Peyer's patch (tissue), 4 donors: ENCODE measurements at places on chromosomes 11 and 22.
A peak's percentile ranks its signal among the peaks of the same experiment; 100 is the strongest.

DNA sequence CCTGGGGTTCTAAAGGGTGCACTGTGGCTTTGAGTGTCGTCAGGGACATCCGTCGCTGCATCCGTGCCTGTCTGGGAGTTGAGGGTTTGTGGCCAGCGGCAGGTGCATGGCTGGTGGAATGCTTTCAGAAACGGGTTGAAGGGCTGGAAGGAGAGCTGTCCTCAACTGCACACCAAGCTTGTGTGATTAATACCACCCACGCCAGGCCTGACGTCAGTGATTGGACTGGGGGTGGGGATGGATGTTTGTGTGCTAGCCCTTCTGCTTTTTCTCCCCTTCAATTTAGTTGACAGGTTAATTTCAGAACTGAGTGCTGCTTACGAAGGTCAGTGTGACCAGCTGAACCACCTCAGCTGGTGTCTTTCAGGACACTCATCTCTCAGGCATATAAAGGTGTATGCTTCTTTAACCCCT, 3.2 kb upstream of the GAB2 start:
- DNase-seq: peak; percentile 89

GRCh38 chr11:127027789-127028188, 27.2 kb upstream of the KIRREL3 start:
- DNase-seq: no peak

GRCh38 chr11:120151536-120151935, 13.6 kb upstream of the TRIM29 start:
- no peak for DNase-seq

DNA sequence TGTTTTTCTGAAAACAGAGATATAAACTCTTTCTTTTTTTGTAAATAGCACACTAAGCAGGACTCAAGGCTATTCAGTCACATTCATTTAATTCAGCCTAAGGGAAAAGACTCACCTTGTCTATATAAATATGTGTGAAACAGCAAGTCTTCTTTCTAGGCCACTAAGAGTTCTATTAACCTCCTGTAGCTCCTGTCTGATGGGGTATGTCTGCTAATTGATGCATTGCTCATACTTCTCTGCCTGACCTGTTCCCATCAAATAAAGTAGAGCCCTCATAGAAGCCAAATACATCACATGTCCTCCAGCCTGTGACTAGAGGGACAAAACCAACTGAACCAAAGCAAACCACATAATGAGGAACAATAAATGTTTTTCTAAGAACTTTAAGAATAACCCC, 68.2 kb downstream of the MSANTD4 start:
- no peak for DNase-seq

- no peak for DNase-seq
Observed at GRCh38 chr11:12122083-12122482, 11.7 kb downstream of the MICAL2 start.

GRCh38 chr11:76799066-76799804, 16.1 kb downstream of the TSKU start:
- peak; percentile 91 for DNase-seq

- no peak for DNase-seq
Observed at GRCh38 chr11:116409238-116409637, 363.5 kb downstream of the BUD13 start.

DNA sequence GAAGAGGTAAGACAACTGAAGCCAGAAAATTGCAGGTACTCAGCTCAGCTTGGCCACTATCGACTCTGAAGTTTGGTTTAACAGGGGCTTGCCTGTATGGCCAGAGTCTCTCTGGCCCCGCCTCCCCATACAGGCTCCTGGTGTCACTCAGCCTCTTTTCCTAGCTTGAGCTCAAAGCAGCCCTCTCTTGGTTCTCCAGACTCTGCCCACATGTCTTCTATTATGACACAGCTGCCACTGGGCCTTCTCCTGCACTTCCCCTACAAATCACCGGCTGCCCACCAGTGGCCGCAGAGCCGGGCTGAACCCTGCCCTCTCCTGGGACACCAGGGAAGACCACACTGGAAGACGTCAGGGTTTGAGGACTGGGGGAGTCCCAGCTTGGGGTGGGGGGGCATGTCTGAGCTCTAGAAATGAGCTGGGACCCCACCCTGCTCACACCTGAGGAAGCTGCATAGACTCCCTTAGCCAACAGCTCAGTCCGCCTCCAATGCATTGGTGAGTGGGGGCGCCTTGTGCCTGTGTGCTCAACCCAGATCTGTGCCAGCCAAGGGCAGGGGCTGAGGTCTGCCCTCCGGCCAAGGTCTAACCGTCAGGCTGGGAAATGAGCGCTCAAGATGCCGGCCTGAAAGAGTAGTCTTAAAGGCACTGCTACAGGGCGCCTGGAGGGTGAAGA, 94.4 kb upstream of the LMO1 start:
- peak; percentile 28 for DNase-seq

- DNase-seq: no peak
Observed at GRCh38 chr11:74710281-74710938, 20.8 kb downstream of the CHRDL2 start.

GRCh38 chr11:8604078-8604723, 10.2 kb upstream of the STK33 start:
- peak; percentile 74 for DNase-seq

DNA sequence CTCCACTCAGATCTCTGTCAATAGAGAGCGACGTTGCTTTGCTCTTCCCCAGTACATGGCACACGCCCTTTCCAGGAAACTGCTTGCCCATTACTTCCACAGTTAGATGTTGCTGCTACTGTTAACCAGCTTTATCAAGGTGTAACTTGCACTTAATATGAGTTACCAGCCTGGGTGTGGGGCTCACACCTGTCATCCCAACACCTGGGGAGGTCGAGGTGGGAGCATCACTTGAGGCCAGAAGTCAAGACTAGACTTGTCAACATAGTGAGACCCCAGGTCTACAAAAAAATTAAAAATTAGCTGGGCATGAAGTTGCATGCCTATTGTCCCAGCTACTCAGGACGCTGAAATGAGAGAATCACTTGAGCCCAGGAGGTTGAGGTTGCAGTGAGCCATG, 177.1 kb upstream of the B3GAT1 start:
- DNase-seq: no peak

GRCh38 chr11:117878314-117878938, 2.0 kb upstream of the FXYD6 start:
- DNase-seq: no peak

DNA sequence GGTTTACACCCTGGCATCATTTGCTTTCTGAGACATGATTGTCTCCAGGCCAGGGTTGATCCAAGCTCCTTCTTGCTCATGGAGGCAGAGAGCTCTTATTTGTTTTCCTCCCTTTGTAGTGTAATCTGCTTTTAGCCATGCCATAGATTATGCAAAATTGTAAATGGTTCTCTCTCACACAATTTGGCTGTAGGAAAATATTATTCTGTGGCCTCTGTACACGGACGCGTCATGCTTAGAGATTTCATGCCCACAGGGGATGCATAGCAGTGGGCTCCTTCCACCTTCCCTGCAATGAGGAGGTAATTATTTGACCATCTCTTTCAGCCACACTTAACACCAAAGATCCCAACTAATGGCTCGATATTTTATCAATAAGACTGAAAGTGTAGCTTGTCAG, 37.7 kb upstream of the GNAZ start:
- no peak for DNase-seq

DNA sequence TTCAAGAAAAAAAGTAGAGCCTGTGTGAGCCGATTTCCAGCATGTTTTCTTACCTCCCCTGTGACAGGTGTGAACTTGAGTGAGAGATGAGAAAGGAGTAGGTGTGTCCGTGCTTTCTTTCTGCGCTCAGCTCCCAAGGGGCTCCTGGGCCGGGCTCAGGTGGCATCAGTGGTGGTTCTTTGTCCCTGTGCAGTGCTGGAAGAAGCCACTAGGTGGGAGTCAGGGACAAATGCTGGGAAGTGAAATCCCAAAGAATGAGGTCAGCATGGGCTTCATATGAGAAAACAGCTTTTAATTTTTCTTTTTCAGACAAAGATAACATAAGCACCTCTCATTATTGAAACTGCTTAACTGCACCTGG, 57.8 kb downstream of the PPFIBP2 start:
- peak; percentile 86 for DNase-seq

GRCh38 chr22:39215426-39216142, 29.2 kb downstream of the PDGFB start:
- peak; percentile 41 for DNase-seq

- no peak for DNase-seq
Observed at GRCh38 chr11:118524356-118524755, 2.9 kb upstream of the TTC36 start.

DNA sequence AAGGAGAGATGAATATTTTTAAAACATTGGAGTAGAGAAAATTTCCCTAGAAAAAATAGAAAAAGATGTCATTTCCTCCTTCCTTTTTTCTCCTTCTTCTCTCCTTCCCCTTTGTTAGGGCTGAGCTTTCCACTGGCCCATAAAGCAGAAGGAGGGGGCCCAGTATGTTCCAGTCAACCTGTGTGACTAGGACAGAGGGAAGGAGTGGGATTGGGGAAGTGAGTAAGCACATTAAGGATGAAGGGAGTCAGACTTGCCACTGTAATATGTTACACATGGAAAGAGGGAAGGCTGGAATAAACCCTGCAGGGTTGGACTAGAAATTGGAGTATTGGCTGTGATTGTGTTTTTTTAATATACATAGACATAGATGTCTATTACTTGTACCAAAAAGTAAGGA, 20.1 kb upstream of the SPINDOC start:
- no peak for DNase-seq

- DNase-seq: peak; percentile 45
Observed at GRCh38 chr22:39292031-39292462, 27.4 kb downstream of the RPL3 start.

GRCh38 chr11:61357233-61357893, 4.3 kb downstream of the CYB561A3 start:
- peak; percentile 73 for DNase-seq

DNA sequence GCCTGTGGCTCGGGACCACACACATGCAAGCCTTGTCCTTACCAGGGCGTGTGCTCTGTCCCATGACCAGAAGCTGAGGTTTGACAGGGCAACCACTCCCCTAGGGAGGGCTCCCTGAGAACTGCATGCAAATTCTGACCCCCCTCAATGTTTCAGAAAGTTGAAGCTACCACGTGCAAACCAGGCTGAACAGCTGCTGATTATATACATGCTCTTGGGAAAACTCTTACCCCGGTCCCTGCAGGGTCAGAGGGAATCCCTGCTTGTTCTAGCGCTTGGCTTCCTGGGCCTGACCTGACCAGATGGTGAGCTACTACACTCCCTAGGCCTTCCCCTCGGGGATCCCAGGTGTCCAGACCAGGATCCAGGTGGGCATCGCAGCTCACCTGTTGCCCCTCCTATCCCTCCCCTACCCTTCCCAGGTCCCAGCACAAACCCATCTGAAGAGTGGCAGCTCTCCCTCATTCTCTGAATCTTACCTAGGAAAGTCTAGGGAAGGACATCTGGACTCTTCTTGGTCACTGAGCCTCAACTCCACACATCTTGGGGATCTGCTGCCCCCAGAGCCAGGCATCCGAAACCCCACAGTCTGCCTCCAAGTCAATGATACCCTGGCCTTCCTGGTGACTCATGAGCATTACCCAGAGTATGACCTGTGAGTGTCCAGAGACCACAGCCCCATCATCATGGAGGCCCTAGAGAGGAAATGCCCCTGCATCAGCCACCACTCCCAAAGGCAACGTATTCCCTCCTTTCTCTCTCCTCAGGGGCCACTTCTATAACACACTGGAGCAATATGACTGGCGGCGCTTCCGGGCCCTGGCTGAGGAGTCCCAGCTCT, 61.5 kb downstream of the BTG4 start:
- DNase-seq: no peak

DNA sequence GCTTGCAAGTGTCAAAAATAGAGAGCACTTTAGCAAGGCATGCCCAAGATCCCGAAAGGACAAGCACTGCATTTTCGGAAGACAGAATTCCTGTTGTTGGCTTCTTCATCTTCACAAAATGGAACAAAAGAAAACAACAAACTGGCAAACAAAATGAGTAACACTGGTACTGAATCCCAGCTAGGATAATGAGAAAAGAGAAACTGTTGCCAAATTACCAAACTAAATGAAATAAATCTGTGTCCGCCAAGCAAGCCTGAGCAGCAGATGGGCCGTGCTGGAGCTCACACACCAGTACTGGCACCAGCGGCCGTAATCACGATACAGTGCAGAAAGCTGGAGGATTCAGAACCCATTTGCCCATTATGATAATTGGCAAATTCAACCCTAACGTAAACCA, 30.6 kb downstream of the TUB start:
- no peak for DNase-seq

DNA sequence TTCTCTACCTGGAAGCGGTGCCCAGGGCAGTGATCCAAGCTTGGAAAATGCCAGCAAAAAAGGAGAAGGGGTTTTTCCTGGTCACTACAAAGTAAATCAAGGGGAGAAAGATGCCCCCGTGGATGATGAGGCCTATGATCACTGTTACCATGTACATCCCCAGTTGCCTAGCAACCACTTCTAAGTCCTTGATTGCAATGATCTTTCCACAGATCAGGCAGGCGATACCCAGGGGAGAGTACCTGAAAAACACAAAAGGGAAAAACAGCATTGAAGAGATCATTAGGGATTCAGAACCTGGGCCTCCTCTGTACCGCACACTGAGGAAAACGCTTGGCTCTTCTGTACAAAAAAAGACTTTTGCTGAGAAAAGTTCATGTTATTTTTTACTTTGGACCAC, 127.1 kb downstream of the SLC1A2 start:
- no peak for DNase-seq
